Mesenchymal stem cell (in vitro differentiated cells and primary cell): ENCODE measurements at places on chromosomes 6 and 20.

DNA sequence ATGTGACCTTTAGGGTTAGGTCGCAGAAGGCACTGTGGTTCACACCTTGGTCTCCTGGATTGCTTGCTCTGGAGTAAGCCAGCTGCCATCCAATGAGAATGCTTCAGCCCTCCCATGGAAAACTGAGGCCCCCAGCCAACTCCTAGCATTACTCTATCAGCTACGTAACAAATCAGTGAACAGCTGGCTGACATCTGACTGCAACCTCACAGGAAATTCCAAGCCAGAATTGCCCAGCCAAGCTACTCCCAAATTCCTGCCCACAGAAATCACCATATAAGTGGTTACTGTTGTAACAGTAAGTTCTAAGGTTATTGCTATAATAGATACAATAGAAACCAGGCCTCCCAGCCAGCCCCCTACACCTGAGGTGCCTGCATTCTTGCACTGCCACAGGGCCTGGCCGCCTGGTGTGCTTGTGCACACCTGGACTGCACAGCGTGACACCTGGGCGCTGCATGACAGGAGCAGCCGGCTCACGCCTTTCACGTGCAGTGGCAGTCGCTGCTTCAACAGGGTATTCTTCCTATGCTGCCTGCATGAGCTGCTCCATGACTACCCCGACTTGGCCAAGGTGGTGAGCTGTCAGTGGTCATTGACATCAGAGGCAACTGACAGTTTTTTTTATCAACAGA is 429.7 kb upstream of the RUNX2 start:
- DNase-seq, result peak; percentile 26

DNA sequence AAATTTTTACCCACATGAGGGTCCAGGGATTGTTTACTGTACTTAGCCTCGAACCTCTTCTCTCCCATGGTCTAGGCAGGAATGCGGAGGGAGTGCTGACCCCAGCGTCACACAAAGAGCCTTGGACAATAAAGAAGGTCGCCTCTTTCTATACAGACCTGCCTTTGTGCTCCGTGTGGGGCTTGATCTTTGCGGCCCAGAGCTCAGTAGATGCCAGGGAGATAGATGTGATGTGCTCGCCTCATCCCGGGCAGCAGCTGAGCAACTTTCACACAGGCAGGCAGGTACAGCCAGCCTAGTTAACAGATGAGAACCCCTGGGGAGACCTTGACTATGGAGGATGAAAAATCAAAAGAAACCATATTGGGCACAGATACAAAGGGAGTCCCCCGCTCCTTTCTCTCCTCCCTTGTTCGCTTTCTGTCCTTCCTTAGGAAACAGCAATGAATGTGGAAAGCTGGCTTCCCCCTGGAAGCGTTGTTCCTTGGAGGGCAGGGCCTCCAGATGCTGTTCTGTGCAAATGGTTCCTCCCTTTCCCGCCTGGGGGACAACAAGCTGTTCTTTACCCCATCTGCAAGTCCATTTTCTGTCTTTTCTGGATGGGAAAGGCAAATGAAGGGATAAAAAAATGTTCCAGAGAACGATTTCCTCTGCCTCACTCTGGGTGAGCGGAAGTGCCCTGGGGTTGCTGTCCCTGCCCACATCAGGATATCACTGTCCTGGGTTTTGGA is 128.3 kb downstream of the OLIG3 start:
- no peak for DNase-seq

GRCh38 chr6:2197177-2197671 is 48.2 kb downstream of the GMDS start:
- DNase-seq, result peak; percentile 26

DNA sequence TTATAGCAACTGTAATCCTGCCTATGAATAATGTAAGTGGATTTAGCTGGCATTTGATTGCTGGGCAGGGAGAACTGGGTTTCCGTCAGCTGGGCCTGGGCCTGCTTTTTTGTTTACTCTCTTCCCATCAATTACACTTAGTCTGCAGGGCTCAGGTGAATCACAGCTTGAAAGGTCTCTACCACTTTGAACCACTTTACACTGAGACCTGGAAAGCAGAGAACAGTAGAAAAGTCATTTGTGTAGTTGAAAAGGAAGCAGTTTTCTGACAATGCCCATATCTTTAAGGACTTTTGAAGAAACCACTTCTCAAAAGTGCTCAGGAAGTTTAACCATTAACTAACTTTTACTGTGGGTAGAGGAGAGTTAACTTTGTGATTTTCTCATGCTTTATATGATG is 315.4 kb upstream of the SASH1 start:
- no peak for DNase-seq

GRCh38 chr20:9485614-9486340 is 28.6 kb upstream of the LAMP5 start:
- DNase-seq, result no peak

DNA sequence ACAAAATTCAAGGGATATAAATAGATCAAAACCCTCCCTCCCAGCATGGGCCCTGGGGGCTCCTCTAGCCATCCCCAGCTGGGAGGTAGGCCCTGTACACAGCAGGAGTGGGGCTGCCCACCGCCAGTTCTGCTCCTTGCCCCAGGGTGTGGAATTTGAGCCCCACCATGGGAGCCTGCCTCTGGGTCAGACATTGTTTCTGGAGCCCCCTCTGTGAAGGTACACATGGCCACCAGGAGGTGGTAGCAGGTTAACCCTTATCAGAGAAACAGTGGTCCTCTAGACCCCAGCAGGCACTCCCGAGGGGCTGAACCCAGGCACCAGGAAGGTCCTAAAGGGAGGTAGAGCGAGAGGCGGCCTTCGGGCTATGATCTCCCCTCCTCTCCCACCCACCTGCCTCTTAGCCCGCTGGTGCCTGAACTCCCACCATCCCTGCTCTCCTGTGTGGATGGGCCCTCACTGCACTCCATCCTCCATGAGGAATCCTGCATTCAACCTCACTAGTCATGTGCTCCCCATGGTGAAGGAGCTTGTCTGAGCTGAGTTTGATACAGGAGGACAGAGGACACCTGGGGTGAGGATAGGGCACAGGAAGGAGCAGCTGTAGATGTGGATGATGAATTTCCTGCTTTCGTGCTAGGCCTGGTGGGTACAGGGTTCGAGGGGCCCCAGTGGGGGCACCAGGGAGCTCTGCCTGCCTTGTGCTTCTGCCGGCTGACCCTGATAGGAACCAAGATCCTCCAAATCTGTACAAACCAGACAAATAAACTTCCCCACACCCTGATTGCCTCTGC is 114.9 kb downstream of the GRM4 start:
- no peak for DNase-seq

- no peak for DNase-seq
These were observed 255.6 kb downstream of the KHDC1L start for GRCh38 chr6:72969666-72970065.

- no peak for DNase-seq
These were observed 53.0 kb downstream of the DEK start for GRCh38 chr6:18211338-18211737.

DNA sequence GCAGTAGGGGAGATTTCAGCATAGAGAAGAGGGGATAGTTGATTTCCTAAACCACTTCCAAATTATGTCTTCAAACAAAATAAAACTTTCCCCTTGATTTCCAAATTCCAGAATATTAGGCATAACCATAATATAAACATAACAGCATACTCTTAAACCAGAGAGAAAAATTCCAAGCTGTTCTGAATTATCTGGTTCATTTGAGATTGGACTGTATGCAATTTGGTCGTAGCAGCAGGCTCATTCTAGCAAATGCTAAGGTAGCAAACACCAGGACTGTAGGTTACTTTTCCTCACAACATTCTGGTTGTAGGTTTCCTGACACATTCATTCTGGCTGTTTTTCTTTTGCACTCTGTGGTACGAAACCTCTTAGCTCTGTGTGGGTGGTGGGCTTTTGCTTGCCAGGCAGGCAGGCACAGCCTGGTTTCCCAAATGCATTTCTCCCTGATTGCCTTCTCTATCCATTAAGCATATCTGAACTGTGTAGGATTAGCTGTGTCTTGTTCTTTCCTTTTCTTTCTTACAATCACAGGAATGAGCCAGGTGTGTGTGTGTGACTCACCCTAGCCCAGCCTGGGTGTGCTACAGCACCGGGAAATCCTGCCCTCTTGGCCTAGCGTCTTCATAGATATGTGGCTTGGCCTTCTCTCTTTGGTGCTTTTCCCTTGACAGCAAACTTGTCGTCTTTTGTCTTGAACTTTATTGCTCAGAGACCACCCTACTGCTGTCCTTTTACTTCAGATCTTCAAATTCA is 77.1 kb downstream of the JARID2 start:
- DNase-seq, result no peak

DNA sequence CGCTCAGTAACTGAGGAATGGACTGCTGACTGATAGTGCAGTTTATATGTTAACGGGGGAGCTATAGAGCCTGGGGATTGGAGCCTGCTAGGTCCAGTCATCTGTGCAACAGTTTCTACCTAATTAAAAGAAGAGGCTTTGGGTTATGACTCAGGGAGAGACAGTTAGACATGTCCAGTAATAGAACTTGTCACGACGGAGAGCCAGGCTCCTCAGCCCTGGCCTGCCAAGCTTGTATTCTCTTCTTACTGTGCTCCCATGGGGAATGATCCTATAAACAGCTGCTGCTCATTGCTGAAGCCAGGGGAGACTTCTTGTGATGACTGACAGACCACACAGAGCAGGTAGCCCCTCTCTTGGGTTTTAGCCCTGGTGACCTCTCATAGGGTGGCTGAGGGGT is 69.3 kb downstream of the SYNJ2 start:
- peak; percentile 36 for DNase-seq

- DNase-seq, result no peak
These were observed 12.6 kb upstream of the WFDC12 start for GRCh38 chr20:45136911-45137310.

GRCh38 chr6:93272896-93273295 is 146.5 kb downstream of the EPHA7 start:
- no peak for DNase-seq

GRCh38 chr6:80540700-80541099 is 434.2 kb downstream of the BCKDHB start:
- no peak for DNase-seq

DNA sequence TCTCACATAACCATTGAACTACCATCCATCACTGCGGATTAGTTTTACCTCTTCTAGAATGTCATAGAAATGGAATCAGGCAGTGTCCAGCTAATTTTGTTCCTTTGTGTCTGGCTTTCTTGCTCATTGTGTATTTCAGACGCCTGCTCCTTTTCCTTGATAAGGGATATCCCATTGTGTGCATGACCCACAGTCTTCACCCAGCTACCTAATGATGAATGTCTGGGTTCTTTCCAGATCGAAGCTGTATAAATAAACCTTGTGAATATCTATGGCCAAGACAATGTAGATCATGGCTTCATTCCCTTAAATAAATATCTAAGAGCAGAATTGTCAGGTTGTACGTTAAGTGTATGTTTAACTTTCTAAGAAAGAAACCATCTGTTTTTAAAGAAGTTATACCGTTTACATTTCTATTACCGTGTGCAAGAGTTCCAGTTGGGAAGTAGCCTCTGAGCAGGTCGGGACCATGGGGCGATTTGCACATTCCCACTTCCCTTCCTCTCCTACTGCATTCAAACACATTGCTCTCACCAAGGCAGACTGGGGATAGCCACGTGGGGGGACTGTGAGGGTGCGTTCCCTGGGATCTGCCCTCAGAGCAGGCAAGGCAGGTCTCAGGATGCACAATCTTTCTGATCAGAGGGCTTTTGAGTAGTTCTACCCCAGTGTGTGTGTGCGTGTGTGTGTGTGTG is 13.1 kb downstream of the CD93 start:
- no peak for DNase-seq

DNA sequence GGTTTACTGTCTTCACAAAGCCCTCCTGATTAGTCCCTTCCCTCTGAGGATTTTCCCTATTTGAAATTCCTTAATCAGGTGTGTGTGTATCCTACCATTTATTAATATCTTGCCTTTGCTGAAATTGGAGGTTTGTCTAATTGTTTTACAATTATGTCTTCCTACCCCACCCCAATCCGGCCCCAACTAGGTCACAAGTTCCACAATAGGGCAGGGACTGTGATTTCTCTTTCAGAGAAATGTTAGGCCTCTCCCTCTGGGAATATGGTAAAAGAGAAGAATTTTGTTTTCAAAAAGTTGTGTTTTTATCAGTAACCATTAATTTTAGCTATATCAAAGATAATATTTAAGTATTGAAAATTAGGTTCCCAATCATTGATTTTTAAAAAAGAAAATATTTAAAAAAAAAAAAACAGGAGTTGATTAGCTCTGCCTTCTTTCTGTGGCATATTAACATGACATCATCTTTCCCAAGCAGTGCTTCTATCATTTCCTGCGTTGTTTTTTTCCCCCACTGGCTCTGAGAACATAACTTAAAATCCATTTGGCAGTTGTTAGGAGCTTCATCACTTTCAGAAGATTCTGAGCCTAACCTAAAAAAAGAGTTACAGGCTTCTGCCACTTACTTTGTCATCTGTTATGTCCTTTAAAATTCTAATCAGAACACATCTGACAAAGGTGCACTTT is 36.1 kb downstream of the BLOC1S5 start:
- DNase-seq, result peak; percentile 44

DNA sequence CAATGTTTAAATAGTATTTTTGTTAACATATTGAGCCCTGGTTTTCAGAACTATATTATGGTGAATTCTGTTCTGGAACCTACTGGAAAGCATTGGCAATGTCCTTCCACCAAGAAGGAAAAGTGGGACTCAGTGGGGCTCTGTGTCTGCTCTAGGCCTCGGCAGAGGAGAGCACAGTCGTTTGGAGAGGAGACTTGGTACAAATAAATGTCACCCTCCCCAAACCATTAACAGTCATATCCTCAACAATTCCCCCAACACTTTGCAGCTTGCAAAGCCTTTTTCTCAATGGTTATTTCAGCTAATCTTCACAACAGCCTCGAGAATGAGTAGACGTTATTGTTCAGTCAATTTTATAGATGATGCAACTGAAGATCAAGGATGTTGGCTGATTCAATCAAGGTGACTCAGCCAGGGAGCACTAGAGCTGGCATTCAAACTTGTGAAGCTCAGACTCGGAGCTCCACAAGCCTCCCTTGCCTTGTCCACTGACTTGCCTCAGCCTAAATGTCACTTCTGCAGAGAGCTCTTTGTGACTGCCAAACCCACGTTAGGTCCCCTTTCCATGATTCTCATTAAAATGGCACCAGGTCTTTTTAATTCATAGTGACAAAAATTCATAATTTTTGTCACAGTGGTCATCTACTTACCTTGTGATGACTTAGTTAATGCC is 60.6 kb downstream of the TOX2 start:
- peak; percentile 60 for DNase-seq

- peak; percentile 3 for DNase-seq
These were observed 1.2 kb downstream of the GRM4 start for GRCh38 chr6:34144581-34145160.

DNA sequence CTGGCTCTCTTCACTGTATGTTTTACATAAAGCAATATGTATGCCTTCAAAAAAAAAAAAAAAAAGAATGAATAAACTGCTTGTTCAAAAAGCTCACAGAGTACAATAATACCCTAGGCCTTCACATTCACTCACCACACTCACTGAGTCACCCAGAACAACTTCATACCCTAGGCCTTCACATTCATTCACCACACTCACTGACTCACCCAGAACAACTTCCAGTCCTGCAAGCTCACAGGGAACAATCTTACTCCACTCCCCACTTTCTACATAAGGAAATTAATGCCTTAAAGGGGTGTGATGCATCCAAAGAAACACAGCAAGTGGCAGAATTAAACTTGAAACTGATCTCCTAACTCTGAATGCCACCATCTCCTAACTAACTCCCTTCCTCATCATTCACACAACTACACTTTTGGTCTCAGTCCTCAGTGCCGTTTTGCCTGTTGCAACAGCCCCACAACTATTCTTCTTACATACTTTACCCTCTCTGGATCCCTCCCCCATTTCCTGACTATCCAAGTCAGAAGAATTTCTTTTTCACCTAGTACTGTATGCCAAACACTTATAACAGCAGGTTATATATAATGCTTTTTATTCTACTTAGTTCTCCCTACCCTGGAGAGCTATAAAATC is 34.2 kb downstream of the NHSL1 start:
- peak; percentile 96 for DNase-seq

GRCh38 chr20:2740702-2741101 is 48.1 kb downstream of the EBF4 start:
- DNase-seq, result no peak
